ENCODE measurements at places on chromosomes 3 and 15. TPM values are rescaled to one million over a fixed set of nuclear protein-coding genes. Genes with fewer than 3 reads are reported as not detected.
A peak's percentile ranks its signal among the peaks of the same experiment; 100 is the strongest.

DNA sequence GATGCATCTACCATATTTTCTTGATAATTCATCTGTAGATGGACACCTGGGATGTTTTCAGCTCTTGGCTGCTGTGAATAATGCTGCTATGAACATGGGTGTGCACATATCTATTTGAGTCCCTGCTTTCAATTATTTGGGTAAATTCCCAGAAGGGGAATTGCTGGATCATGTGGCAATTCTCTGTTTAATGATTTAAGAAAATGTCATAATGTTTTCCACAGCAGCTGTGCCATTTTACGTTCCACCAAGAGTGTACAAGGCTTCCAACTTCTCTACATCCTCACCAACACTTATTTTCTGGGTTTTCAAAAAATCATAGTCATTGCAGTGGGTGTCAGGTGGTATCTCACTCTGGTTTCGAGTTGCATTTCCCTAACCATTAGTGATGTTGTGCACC is 64.4 kb downstream of the NSMCE3 start:
- no peaks in the 10 kb centered on the region for H3K27me3 ChIP-seq
- H3K4me3 ChIP-seq = no peak overlapping the region
- H3K4me1 ChIP-seq = no peaks in the 10 kb centered on the region
- no peaks in the 10 kb centered on the region for H3K36me3 ChIP-seq
- no peak for DNase-seq

GRCh38 chr15:62783303-62783957 is 259.1 kb upstream of the TPM1 start:
- no peaks in the 10 kb centered on the region for H3K27me3 ChIP-seq
- no peak overlapping the region for H3K27ac ChIP-seq
- no peak overlapping the region for H3K4me3 ChIP-seq
- DNase-seq = peak; percentile 87
- no peaks in the 10 kb centered on the region for H3K36me3 ChIP-seq

DNA sequence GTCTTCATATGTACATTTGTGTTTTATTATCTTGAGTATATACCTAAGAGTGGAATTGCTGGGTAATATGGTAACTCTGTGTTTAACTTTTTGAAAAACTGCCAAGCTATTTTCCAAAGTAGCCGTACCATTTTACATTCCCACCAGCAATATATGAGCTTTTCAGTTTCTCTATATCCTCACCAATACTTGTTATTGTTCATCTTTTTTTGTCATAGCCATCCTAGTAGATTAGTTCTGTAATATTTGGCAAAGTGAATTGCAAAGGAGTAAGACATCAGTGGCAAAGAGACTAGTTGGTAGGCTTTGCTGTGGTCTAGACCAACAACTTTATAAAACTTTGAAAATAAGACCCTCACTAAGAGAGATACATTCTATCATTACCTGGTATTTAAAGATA is 21.4 kb downstream of the OXSR1 start:
- H3K27me3 ChIP-seq = no peaks in the 10 kb centered on the region
- H3K27ac ChIP-seq = no peak overlapping the region
- DNase-seq = no peak
- peaks cover 32% of the 10 kb centered on the region for H3K36me3 ChIP-seq
- no peak overlapping the region for H3K4me3 ChIP-seq

- no peaks in the 10 kb centered on the region for H3K27me3 ChIP-seq
- peaks cover 35% of the 10 kb centered on the region for H3K4me1 ChIP-seq
- H3K36me3 ChIP-seq = no peaks in the 10 kb centered on the region
- H3K27ac ChIP-seq = no peak overlapping the region
Measured at GRCh38 chr3:153144071-153144470, 18.0 kb upstream of the RAP2B start.

- H3K27ac ChIP-seq = no peak overlapping the region
- H3K4me1 ChIP-seq = peaks cover 4% of the 10 kb centered on the region
- H3K27me3 ChIP-seq = no peaks in the 10 kb centered on the region
- no peak overlapping the region for H3K4me3 ChIP-seq
- no peak for DNase-seq
Measured at GRCh38 chr15:68192804-68193486, 12.2 kb downstream of the CALML4 start.

- no peaks in the 10 kb centered on the region for H3K27me3 ChIP-seq
- no peak for DNase-seq
- no peak overlapping the region for H3K4me3 ChIP-seq
- 0 out of 2 replicates have a peak, but pooled peaks cover 11% of the 10 kb centered on the region for H3K4me1 ChIP-seq
- H3K27ac ChIP-seq = no peak overlapping the region
- H3K36me3 ChIP-seq = no peaks in the 10 kb centered on the region
Measured at GRCh38 chr15:57439128-57440027, 63.1 kb downstream of the CGNL1 start.

- H3K27ac ChIP-seq = peak overlapping the region; percentile 67
- H3K27me3 ChIP-seq = no peaks in the 10 kb centered on the region
- peaks cover 16% of the 10 kb centered on the region for H3K36me3 ChIP-seq
- peak; percentile 93 for DNase-seq
Measured at GRCh38 chr15:40743921-40744814, 10.9 kb downstream of the RMDN3 start.

- H3K4me1 ChIP-seq = no peaks in the 10 kb centered on the region
- no peaks in the 10 kb centered on the region for H3K36me3 ChIP-seq
- DNase-seq = no peak
Measured at GRCh38 chr3:2343031-2343682, 244.5 kb downstream of the CNTN4 start.

GRCh38 chr3:153633407-153633806 is 471.4 kb downstream of the RAP2B start:
- no peak for DNase-seq
- H3K27me3 ChIP-seq = no peaks in the 10 kb centered on the region
- H3K27ac ChIP-seq = no peak overlapping the region
- no peaks in the 10 kb centered on the region for H3K4me1 ChIP-seq

- peak; percentile 41 for DNase-seq
- no peak overlapping the region for H3K27ac ChIP-seq
- no peak overlapping the region for H3K4me3 ChIP-seq
Measured at GRCh38 chr3:22284559-22284958, 533.5 kb upstream of the ZNF385D start.

DNA sequence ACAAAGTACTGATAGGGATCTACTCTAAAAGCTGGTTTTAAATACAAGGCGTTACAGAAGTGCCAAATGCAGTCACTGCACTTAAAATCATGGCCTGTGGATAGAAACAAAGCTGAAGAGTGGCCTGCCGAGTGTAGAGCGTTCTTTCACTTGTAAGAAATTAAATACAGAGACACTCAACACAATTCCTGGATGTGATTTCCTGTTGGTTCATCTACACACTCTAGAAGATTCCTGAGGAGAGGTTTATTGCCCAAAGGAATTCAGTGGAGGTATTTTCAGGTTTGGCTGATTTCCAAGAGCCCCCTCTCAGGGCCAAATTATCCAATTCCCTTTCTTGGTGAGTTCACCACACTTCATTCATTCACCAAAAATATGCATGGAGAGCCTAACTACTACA is 200.3 kb upstream of the IL12A start:
- H3K4me1 ChIP-seq = peaks cover 50% of the 10 kb centered on the region
- no peaks in the 10 kb centered on the region for H3K36me3 ChIP-seq

DNA sequence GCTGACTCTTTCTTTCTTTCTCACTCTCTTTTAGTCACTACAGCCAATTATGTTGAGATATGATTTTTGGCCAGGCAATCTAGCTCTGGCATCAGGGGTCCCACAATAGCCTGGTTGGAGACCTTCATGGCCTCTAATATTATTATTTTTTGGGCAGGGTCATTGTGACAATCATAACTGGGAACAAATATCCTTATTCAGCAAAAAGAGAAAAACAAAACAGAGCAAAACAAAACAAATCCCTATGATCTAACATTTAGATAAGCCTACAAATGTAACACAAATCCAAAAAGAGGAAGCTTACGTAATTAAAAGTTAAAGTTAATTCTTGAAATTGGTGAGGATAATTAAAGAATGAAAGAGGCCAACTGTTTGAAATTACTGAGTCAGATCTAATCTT is 640.0 kb downstream of the TUSC7 start:
- no peak for DNase-seq
- no peaks in the 10 kb centered on the region for H3K4me1 ChIP-seq
- H3K4me3 ChIP-seq = no peak overlapping the region
- no peaks in the 10 kb centered on the region for H3K36me3 ChIP-seq

DNA sequence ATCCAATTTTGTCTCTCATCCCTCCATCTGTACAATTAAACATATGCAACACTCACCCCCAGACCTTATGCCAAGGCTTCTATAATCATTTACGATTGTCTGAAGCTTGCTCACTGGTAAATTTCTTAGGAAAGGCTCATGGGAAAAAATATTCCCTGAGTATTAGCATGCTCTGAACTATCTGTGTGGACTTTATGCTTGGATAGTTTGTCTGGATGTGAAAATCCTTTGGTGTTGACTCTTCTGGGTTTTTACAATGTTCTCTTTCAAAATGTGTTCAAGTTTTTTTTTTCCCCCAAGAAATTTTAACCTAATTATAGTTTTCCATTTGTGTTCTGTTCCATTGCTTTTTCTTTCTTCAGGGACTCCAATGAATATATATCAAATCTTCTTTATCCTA is 19.9 kb upstream of the TTBK2 start:
- no peaks in the 10 kb centered on the region for H3K27me3 ChIP-seq
- H3K36me3 ChIP-seq = peaks cover 18% of the 10 kb centered on the region
- no peak overlapping the region for H3K27ac ChIP-seq
- H3K4me3 ChIP-seq = no peak overlapping the region
- no peak for DNase-seq

DNA sequence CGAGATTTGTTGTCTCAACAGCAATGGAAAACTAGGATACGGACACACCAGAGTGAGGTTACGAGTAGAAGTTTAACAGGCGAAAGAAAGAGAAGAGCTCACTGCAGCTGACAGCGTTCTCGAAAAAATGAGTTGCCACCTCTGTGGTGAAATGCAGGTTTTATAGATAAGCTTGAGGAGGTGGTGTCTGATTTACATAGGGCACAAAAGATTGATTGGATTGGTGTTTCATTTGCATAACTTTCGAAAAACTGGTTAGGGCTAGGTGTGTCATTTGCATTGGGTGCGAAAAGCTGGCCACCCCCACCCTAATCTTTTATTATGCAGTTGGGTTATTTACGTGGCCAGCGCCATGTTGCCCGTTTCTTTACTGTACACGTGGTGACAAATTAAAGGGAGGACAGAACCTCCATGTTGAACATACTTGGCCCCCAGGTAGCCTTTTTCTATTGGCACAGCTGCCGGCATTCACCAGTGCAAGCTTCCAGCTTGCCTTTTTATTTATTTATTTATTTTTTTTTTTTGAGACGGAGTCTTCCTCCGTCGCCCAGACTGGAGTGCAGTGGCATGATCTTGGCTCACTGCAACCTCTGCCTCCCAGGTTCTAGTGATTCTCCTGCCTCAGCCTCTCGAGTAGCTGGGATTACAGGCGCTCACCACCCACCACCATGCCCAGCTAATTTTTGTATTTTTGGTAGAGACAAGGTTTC is 8.3 kb downstream of the IFT122 start:
- no peak overlapping the region for H3K4me3 ChIP-seq
- no peak for DNase-seq
- H3K4me1 ChIP-seq = peaks cover 7% of the 10 kb centered on the region
- H3K36me3 ChIP-seq = peaks cover 9% of the 10 kb centered on the region
- H3K27ac ChIP-seq = no peak overlapping the region
- H3K27me3 ChIP-seq = no peaks in the 10 kb centered on the region

The CTDSPL gene
- 22.9 TPM for total RNA-seq

The GOLGA8S gene
- total RNA-seq = 0.13 TPM

The C3orf85 gene
- total RNA-seq = not detected

The CLDND1 gene
- total RNA-seq = 51.3 TPM

The TRH gene
- total RNA-seq = not detected

The LRRC31 gene
- not detected for total RNA-seq

The RGMA gene
- total RNA-seq = 2.0 TPM

The TRIM42 gene
- not detected for total RNA-seq

Measured in GM23248 (cell line).